ENCODE measurements at places on chromosomes 16 and 17.

GRCh38 chr16:65681406-65681805 lies 559.5 kb upstream of the CDH11 start:
- no peak for DNase-seq

GRCh38 chr17:4261452-4261851 lies 2.3 kb downstream of the ANKFY1 start:
- DNase-seq, result no peak

DNA sequence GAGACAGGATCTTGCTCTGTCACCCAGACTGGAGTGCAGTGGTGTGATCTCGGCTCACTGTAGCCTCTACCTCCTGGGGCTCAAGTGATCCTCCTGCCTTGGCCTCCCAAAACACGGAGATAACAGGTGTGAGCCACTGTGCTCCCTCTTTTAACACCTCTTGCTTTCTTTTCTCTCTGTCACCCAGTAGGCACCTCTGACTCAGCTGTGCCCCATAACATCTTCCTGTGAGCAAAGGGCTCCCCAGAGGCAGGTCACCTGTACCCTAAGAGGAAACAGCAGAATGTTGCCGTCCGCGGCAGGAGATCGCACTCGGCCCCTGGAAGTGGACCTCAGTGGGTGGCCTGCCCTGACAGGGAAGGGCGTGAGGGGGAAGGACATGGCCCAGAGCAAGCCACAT lies 918 bp upstream of the NLRC3 start:
- DNase-seq, result no peak

DNA sequence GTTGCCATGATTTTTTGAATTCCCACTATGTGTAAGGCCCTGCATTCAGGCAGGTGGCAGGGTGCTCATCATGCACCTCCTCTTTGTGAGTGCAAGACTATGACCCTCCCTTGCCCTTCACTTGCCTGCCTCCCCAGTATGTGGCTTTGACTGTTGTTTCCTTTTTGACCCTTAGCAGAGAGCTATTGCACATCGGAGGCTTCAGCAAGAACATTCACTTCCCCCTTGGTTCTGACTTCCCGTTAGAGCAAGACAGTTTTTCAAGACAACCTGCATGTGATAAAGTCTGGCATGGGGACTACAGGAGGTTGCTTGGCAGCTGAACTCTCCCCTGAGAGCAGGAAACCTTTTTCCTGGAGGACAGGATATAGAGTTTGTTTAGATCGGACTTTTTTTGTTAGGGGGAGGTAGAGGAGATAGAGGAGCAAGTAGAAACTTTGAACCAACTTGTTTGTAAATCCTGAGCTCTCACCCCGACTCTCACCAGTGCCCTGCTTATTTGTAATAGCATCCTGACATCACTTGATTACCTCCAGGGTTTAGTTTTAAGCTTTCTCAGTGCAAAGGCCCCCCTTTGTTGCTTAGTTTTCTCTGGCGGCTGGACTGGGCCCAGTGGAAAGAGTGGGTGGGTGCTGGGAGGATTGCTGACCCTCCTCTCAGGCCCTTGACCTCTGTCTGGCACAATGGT lies 34.3 kb downstream of the LIMD2 start:
- DNase-seq, result no peak

DNA sequence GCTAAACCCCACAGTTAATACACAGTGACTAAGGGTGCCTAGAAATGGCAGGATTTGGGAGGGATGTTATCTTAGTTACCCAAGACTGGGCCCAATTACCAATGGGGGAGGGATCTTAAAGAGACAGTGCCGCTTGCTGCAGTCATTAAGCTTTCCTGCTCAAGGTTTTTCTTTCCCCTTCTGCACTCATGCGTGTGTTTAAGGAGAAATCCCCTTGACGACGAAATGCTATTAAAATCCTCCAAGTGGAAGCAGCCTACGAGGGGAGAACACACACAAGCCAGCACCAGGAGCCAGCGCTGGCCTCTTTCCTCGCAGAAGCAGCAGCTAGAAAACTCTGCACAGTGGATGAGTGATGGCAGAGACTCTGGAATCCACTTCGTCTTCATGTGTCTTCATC lies 22.0 kb downstream of the SALL1 start:
- DNase-seq, result no peak

DNA sequence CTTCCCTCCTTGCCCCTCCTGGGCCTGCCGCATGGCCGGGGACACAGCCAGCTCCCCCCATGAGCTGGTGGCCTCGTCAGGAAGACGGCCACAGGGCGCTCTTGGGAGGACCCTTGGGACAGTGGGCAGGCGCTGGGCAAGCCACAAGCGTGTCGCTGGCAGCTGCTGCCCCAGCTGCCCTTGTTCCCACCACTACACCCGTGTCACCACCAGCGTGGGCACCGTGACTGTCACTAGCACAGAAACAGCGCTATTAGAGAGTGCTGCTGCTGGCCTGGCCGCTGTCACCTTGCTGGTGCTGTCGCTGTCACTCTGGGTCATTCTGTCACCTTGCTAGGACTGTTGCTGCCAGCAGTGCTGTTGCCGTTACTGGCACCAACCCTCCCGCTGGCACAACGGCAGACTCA lies 47.2 kb downstream of the ZFPM1 start:
- no peak for DNase-seq

GRCh38 chr16:67666559-67667452 lies at the start of the genes C16orf86 and ENKD1:
Gene C16orf86, plus strand, starts transcription at chr16:67666814. Its CDS starts 157 bp downstream, at chr16:67666971.
Gene ENKD1, minus strand, starts transcription at chr16:67666750. Its CDS starts 308 bp downstream, at chr16:67666442.
- DNase-seq, result peak; percentile 62

DNA sequence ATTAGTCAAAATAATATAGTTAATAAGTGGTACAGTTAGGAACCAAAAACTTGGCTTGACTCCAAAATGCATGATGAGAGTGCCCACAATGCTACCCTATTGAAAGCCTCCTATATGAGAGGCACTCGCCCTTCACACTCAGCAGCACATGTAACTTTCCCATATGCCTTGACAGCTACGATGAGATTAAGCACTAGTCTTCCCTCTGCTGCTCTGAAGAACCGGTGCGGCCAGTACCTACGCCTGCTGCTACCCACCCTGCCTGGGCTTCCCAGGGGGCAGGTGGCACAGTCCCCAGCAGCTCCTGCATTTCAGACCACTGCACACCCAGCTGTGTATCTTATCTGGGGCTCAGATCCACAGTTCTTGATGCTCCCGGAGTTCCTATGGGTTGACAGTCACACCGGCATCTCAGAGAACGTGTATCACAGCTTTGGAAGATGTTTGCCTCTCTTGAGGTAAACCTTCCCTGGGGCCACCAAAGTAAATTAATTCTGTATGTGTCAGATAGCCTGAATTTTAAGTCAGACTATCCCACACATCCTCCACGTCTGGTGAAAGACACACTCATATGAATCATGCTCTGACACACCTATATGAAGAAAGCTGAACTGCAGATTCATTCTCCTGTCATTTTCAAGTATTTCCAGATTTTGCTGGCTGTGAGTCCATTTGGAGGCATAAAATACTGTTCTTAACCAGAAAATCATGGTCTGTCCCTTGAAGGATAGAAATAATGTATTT lies 77.8 kb downstream of the MYH10 start:
- no peak for DNase-seq

- DNase-seq, result no peak
Observed at GRCh38 chr16:69410219-69410990, 14.0 kb upstream of the CYB5B start.

- DNase-seq, result no peak
Observed at GRCh38 chr16:51884773-51885172, 662.2 kb downstream of the TOX3 start.

DNA sequence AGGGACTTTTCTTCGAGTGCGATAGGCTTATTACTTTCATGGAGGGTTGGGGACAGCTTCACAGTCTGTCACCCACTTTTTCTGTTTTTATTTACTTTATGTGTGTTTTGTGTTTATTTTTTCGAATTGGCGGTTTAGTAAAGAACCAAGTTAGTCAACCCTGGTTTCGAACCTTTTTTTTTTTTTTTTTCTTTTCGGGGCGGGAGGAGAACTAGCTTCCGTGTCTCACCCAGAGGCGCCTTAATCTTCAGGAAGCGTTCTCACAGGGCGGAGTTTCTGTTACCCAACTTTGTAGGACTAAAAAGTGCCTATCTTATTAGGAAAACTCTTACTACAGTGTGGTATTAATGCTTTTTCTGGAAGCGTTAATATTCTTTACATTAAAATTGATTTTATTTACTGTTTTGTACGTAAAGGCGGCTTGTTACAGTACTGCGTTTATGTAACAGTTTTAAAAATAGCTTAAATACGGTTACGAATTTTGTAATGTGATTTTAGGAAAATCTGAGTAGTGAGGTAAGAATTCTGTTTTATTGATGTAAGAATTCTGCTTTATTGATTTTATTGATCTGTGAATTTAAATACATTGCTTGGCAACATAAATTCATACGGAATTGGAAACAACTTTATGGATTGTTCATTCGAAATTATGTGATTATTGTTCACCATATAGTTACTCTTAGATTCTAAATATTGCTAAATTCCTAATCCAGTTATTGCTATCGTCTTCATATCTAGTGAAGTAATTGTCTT lies 885 bp downstream of the ZNF207 start:
- DNase-seq, result peak; percentile 53

GRCh38 chr16:60655514-60656153 lies 1380.6 kb downstream of the CDH8 start:
- DNase-seq, result no peak

All from NCI-H1105 (cell line).